ENCODE measurements at places on chromosomes 7 and 10. TPM values are rescaled to one million over a fixed set of nuclear protein-coding genes. Genes with fewer than 3 reads are reported as not detected.

OIT3 gene
- not detected for total RNA-seq

PAX4 gene
- not detected for total RNA-seq

SPAM1 gene
- total RNA-seq: not detected

PTF1A gene
- total RNA-seq: not detected

ELMO1 gene
- 138 TPM for total RNA-seq

NKX2-3 gene
- total RNA-seq: not detected

OR6V1 gene
- not detected for total RNA-seq

- no peak overlapping the region for H3K27ac ChIP-seq
- H3K27me3 ChIP-seq: no peaks in the 10 kb centered on the region
- H3K36me3 ChIP-seq: no peaks in the 10 kb centered on the region
Measured at GRCh38 chr10:90560331-90560730, 297.5 kb downstream of the HTR7 start.

GRCh38 chr10:99532687-99533495 lies at the start of gene NKX2-3:
TSS of gene NKX2-3 (plus strand) at chr10:99532942. CDS start at chr10:99533132, 190 bp downstream.
- no peaks in the 10 kb centered on the region for H3K4me1 ChIP-seq
- H3K27me3 ChIP-seq: peaks cover 30% of the 10 kb centered on the region
- no peak within 1 kb of the TSS for H3K27ac ChIP-seq
- no peak within 1 kb of the TSS for H3K4me3 ChIP-seq

DNA sequence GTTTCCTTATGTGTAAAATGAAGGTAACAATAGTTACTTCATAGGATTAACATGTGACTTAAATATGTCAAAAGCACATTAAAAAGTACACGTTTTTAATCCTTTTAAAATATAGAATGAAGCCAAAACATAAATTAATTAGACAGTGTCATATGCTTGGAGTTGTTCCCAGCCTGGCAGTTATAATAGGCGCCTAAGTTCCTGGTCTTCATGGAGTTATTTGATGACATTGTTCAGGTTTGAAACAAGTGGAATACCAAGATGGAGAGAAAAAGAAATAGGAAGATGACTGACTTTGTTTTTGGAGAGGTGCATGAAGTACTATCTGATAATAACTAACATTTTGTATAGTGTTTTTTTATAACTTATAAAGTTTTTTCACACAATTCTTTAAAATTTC lies 67.3 kb downstream of the ZNRF2 start:
- H3K4me1 ChIP-seq: peaks cover 23% of the 10 kb centered on the region
- H3K4me3 ChIP-seq: no peak overlapping the region

GRCh38 chr10:27696466-27696865 lies 49.2 kb downstream of the MKX start:
- no peak overlapping the region for H3K4me3 ChIP-seq
- no peaks in the 10 kb centered on the region for H3K27me3 ChIP-seq
- no peak for DNase-seq
- no peaks in the 10 kb centered on the region for H3K4me1 ChIP-seq

DNA sequence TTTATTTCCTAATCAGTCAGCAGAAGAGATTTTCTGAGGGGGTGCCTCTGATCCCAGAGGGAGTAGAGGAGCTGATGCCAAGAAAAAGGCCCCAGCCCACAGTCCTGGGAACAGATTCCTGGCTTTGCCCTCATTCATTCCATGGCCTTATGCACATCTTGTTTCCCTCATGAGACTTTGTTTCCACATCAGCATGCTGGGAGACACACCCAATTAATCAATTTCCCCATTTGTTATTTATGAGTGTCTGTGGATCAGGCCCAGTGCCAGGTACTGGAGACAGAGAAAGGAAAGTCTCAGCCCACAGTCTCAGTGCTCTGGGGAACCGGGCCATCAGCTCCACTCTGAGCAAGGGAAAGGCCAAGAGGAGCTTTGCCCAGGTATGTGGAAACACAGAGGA lies 496.2 kb upstream of the ZMIZ1 start:
- no peaks in the 10 kb centered on the region for H3K27me3 ChIP-seq
- H3K4me1 ChIP-seq: no peaks in the 10 kb centered on the region
- no peaks in the 10 kb centered on the region for H3K36me3 ChIP-seq
- DNase-seq: no peak
- H3K4me3 ChIP-seq: no peak overlapping the region

DNA sequence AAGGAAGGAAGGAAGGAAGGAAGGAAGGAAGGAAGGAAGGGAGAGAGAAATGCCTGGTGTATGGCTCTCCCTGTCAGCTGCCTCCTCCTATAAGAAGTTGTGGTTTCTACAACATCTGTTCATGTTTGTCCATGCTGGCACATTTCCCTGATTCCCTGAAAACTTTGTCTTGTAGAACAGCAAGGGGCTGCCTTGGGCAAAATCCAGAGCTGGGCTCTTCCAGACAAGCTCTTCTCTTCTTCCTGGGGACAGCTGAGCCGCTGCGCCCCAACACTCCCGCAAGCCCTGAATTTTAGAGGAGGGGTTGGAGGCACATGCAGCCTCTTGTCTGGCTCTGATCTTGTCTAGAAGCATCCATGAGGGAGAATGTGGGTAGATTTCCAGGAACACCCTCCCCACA lies 282.0 kb upstream of the ADARB2 start:
- no peak for DNase-seq
- no peak overlapping the region for H3K4me3 ChIP-seq
- no peaks in the 10 kb centered on the region for H3K27me3 ChIP-seq
- no peaks in the 10 kb centered on the region for H3K36me3 ChIP-seq
- H3K4me1 ChIP-seq: no peaks in the 10 kb centered on the region
- H3K27ac ChIP-seq: no peak overlapping the region

- H3K36me3 ChIP-seq: no peaks in the 10 kb centered on the region
- H3K4me3 ChIP-seq: no peak overlapping the region
- no peak for DNase-seq
- H3K27ac ChIP-seq: no peak overlapping the region
Measured at GRCh38 chr7:116307253-116307652, 96.9 kb downstream of the TES start.

DNA sequence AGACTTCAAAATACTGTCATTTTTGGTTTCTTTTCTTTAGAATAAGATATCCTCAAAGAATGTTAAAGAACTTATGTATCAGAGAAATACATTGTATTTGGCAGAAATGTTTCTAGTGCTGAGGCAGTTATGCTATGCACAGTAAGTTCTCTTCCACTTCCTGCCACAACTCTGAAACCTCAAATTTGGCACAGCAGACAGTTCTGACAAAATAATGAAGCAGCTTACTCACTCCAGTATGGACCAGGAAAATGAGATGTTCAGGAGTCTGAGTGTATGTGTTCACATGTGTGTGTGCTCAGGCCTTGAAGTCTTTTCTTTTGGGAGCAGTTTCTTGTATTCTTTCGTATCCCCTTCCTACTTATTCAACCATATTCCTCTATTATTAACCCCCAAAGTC lies 197.0 kb upstream of the AGK start:
- H3K27ac ChIP-seq: no peak overlapping the region
- H3K36me3 ChIP-seq: no peaks in the 10 kb centered on the region
- DNase-seq: no peak
- H3K4me3 ChIP-seq: no peak overlapping the region

- H3K36me3 ChIP-seq: no peaks in the 10 kb centered on the region
- H3K4me1 ChIP-seq: no peaks in the 10 kb centered on the region
- no peaks in the 10 kb centered on the region for H3K27me3 ChIP-seq
- no peak overlapping the region for H3K4me3 ChIP-seq
Measured at GRCh38 chr7:19989906-19990305, 216.5 kb upstream of the TMEM196 start.

All from naive thymus-derived CD4-positive, alpha-beta T cell (primary cell).